NCI-H524 treated with DMSO at 0.1 percent for 48 hours (cell line): ENCODE measurements at places on chromosomes 3 and 15.

- no peak for DNase-seq
Observed at GRCh38 chr3:150329408-150329807, 78.7 kb upstream of the TSC22D2 start.

DNA sequence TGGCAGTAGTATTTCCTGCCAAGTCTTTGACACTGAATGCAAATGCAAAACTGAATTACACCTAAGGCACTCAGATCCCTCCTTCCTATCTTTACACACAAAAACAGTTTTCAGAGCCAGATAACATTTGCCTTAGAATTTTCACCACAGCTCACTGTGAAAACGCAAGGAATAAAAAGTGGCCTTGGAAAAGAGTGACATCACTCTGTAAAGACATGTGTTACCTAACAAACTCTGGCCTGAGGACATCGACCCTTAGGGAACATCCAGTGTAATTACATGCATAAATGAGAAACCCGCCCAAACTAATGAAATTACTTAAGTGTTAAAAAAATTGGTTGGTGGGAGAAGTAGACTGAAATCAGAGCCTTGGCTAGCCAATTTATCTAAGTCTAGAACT lies 88.9 kb downstream of the PLOD2 start:
- DNase-seq: no peak

GRCh38 chr15:75923756-75924155 lies 20.1 kb downstream of the FBXO22 start:
- DNase-seq: no peak

- DNase-seq: no peak
Observed at GRCh38 chr3:32089476-32089875, 16.9 kb upstream of the GPD1L start.
